ENCODE measurements at places on chromosomes 7 and 10.

GRCh38 chr10:88901984-88902789 is 22.1 kb downstream of the STAMBPL1 start:
- H3K4me1 ChIP-seq, result peaks cover 42% of the 10 kb centered on the region
- H3K27me3 ChIP-seq, result no peaks in the 10 kb centered on the region
- H3K27ac ChIP-seq, result peak overlapping the region; percentile 73
- peaks cover 63% of the 10 kb centered on the region for H3K36me3 ChIP-seq
- H3K4me3 ChIP-seq, result no peak overlapping the region

DNA sequence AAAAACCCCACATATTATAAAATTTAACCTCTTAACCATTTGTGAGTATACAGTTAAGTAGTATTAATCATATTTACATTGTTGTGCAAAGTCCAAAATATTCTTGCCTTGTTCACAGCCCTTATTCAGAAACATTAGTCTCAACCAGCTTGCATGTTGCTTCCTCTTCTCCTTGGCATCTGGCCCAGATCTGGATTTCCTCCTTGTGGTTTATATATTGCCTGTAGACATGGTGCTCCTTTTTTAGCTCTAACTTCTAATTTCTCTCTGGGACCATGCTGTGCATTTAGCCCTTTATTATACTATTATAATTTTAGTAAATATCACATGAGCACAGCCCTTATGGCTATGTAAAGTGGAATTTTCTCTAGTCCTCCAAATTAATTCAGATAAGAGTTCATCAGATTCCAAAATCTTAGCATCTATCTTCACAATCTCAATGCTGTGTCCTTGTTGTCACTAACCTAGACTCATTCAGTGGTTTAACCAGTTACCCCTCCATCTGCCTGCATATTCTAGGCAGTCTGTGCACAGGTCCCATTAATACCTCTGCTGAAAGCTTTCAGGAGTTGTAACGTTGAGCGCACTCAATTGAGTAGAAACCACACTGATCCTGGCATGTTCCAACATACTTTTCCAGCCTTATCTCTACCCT is 7.9 kb downstream of the CPED1 start:
- no peak overlapping the region for H3K27ac ChIP-seq
- H3K4me3 ChIP-seq, result no peak overlapping the region
- peaks cover 7% of the 10 kb centered on the region for H3K4me1 ChIP-seq
- H3K36me3 ChIP-seq, result no peaks in the 10 kb centered on the region
- DNase-seq, result no peak

GRCh38 chr7:154750353-154750801 is 252.5 kb downstream of the PAXIP1 start:
- no peaks in the 10 kb centered on the region for H3K36me3 ChIP-seq
- no peak for DNase-seq
- no peak overlapping the region for H3K4me3 ChIP-seq

DNA sequence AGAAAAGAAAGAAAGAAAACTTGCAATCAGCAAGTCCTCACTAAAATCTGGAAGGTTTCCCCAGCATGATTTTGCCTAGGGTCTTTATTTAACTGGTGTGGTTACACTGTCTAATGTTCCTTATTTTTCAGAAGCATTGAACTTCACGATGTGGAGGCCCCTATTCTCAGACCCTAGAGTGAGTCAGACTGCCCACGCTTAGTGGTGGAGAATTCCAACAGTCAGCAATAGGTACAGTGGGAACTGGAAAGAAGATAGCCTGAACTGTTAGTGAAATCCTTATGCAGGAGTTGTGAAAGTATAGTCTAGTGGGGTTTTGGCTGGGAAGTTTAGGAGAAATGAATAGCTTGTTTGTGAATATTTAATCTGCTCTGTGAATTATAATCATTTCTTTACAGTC is 115.0 kb downstream of the FZD1 start:
- H3K4me3 ChIP-seq, result no peak overlapping the region
- no peak overlapping the region for H3K27ac ChIP-seq

DNA sequence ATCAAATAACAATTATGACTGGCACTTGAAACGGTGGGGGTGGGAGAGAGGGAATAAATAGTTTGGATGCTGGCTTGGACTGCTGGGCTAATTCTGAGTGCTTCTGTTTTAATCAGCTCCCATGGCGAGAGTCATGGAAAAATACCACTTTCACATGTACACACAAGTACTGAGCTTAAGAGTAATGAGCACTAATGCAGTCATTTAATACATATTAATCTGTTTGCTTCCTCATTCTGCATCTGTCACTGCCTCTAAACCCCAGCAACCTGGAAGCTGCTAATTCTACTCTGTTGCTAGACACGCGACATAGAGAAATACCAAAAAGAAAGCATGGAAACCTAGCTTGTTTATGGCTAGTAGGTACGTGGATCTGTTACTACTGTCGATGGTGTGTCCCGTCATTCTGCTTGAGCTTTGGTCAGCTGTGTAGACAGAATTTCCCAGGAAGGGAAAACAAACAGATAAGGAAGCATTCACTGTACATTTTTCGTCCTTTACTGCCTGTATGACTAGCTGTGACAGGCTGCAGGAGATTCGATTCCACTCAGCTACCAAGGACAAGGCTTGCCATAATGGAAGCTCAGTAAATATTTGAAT is 238.8 kb downstream of the BAMBI start:
- no peaks in the 10 kb centered on the region for H3K27me3 ChIP-seq
- no peaks in the 10 kb centered on the region for H3K4me1 ChIP-seq
- H3K4me3 ChIP-seq, result no peak overlapping the region
- DNase-seq, result no peak
- H3K36me3 ChIP-seq, result no peaks in the 10 kb centered on the region
- no peak overlapping the region for H3K27ac ChIP-seq

GRCh38 chr7:4842319-4843064 is 19.3 kb downstream of the PAPOLB start:
- peaks cover 13% of the 10 kb centered on the region for H3K27me3 ChIP-seq
- no peaks in the 10 kb centered on the region for H3K4me1 ChIP-seq
- H3K36me3 ChIP-seq, result no peaks in the 10 kb centered on the region

DNA sequence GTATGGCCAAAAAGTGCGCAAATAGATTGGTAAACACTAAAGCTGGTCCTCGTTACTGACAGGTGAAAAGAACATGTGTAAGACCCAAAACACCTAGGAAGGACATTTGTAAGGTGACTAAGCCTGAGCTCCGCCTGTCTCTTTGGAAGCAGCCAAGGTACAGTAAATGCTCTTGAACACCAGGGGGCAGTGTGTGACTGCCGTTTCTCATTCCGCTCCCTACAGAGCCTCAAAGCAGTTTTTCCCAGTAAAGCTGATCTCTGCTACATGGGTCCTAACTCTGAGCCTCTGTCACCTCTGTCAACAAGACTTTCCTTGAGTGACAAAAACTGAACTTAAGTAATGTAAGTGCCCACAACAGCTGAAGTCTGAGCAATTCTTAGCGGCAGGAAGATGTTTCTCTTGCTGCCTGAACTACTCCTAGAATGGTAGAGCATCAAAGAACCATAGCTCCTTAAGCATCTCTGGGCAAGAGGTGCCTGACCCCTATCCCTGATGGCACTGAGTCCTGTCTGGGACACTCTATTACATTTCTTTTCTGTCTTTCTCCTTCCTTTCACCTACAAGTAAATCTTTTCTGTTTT is 238.0 kb upstream of the INHBA start:
- no peak overlapping the region for H3K4me3 ChIP-seq
- H3K4me1 ChIP-seq, result peaks cover 9% of the 10 kb centered on the region
- DNase-seq, result peak; percentile 42
